Stimulated activated CD4-positive, alpha-beta T cell treated with anti-CD3 and anti-CD28 coated beads, TNF-alpha, amount 100 ng/mL, for 1 hour (primary cell): ENCODE measurements at places on chromosomes 13 and 19.

DNA sequence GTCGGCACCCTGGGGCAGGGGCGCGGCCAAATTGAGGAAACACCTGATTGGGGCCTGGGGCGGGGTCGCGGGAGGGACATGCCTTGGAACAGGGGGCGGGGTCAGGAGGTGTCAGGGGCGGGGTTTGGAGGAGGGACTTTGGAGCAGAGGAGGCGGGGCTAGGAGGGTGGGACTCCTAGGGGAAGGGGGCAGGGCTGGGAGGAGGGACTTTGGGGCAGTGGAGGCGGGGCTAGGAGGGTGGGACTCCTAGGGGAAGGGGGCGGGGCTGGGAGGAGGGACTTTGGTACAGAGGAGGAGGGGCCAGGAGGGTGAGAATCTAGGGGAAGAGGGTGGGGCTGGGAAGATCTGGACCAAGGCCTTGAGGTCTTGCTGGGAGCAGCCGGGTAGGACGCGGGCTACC, 21.9 kb downstream of the GRIN2D start:
- peak; percentile 35 for DNase-seq

- no peak for DNase-seq
Observed at GRCh38 chr19:21463449-21464105, 41.8 kb upstream of the ZNF429 start.

DNA sequence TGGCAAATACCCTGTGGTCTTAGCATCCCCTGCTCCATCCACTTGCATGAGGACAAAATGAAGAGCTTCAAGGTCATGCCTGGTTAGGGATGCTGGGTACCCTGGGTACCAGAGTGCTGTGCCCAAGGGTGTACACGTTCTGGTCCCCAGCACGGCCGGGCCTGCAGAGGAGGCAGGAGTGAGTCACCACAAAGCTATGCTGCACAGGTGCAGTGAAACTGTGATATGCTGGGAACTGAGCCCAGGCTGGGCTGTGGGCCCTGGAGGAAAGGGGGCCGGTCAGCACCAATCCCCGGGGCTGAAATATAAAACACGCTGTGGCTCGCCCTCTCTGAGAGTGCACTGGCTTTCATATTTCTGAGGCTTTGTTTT, 95.1 kb downstream of the TSHZ3 start:
- no peak for DNase-seq

DNA sequence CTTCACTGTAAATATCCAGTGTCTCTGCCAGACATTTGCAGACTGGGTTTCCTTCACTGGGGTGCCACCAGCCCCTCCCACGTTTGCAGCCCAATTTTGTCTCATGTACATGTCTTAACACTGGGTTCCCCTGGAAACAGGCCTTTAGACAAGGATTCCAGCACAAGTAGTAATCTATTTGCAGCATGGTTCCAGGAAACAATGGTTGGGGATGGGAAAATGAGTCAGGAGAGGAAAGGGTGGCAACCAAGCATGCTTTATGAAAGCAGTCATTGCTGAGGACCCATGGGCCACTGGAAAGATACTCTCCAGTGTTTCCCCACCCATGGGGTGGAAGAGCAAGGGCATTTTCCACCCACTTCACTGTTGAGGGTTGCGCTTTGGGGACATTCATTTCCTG, 53.6 kb upstream of the FARP1 start:
- DNase-seq = no peak

DNA sequence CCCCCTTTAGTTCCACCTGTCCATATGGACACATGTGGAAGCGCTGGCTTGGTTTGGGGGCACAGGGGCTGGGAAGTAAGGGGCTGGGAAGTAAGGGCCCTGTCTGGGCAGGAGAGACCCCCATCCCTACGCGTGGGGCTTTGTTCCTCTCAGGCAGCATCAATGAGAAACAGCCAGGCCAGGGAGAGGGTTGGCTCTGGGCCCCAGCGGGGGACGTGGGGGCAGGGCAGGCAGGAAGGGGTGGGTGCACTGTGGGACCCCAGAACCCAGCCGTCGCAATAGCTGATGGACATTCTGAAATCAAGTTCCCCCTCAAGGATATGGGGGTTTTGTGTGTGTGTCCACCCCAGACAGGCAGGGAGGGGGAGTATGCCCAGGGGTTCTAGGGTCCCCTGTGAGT, 1.2 kb downstream of the NCAN start:
- DNase-seq = no peak

DNA sequence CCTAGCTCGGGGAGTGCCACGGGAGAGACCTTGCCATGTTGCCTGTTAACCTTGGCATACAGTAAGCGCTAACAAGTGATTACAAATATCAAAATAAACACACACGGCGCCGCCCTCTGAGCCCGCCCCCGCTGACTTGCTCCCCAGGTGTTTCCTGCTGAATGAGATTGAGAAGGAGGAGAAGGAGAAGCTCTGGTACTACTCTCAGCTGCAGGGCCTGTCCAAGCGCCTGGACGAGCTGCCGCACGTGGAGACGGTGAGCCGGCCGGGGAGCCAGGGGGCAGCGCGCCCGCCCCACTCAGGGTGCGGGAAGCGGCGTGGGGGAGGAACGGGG, 5.0 kb downstream of the APC2 start:
- DNase-seq = no peak

- DNase-seq = no peak
Observed at GRCh38 chr13:113915012-113915763, 51.3 kb upstream of the GAS6 start.

GRCh38 chr13:75326173-75327134, 155.5 kb downstream of the TBC1D4 start:
- DNase-seq = no peak

GRCh38 chr13:97298816-97299215, 76.7 kb downstream of the MBNL2 start:
- no peak for DNase-seq

DNA sequence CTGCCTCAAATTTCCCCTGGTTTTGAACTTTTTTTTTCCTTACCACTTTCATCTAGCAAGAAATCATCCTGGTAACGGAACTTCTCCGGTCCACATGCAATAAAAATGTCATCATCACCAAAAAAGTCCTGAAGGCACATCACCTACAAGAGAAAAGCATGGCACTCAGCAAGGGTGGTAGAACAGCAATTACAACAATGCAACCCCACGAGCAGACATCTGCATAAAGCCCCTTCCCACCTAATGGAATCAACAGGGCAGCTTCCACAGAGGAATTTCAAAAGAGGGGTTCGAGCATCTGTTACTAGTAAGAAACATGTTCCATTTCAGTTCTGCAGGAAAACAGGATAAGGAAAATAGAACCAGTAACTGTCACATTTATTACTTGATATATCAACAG, 183.9 kb downstream of the DCLK1 start:
- DNase-seq = no peak

- no peak for DNase-seq
Observed at GRCh38 chr13:20499986-20500385, 25.7 kb downstream of the CRYL1 start.

DNA sequence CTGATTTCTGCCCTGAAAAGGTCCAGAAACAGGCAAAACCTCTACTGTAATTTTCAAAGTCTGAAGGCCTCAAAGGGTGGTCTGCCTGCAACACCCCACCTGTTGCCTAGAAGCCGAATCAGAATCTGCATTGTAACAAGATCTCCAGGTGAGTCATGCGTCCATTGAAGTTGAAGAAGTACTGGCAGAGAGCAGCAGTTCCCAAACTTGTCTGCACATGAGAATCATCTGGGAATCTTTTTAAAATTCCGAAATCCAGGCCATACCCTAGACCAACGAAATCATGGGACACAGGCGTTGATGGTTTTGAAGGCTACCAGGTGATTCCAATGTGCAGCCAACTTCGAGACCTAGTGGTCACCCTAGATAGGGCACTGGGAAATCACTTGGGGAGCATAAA, 16.0 kb upstream of the CLN5 start:
- DNase-seq = no peak

DNA sequence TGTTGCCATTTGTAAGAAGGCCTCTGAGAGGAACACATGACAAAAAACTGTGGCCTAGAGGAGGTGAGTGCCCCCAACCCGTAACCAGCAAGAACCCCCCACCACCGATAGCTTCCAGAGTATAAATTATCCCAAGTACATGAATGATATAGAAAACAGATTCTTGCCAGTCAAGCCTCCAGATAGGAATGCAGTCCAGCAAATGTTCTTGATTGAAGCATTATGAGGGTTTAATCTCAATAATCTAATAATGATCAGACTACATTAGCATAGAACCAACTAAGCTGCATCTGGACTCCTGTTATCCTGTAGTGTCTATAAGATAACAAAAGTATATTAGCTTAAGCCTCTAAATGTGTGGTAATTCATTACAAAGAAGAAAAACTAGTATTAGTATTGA, 908.9 kb upstream of the ATXN8OS start:
- DNase-seq = no peak

- no peak for DNase-seq
Observed at GRCh38 chr13:43981512-43982301, 102.0 kb downstream of the LACC1 start.

DNA sequence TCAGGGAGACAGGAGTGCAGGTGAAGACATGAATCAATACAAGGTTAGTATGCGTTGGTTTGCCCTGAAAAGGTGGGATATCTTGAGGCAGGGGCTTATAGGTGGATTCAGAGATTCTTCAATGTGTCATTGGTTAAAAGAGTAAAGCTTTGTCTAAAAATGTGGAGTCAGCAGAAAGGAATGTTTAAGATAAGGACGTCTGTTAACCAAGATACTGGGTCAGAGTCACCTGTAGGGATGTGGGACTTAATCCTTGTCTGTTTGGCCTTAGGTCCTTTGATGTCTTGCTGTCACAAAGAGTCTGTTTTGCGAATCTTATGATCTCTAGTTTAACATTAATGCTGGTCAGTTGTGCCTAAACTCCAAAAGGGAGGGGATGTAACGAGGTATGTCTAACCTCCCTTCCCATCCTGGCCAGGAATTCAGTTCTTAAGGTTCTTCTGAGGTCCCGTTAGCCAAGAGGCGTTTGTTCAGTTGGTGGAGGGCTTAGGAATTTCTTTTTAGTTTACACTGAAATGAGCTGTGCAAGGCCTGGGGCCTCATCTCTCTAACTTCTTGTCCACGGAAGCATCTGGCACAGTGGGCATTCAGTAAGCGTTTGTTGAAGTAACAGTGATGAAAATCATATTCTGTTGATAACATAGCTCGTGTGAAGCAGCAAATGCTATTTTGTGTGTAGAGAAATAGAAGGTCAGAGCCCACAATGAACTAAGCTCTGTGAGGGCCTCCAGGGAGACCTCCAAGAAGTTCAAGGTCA, 96.2 kb upstream of the RNF113B start:
- DNase-seq = no peak

- no peak for DNase-seq
Observed at GRCh38 chr13:40813667-40814454, 24.4 kb downstream of the SLC25A15 start.

GRCh38 chr19:58380662-58381459, at the start of gene ZNF837:
TSS of gene ZNF837 (minus strand) at chr19:58381030. CDS start at chr19:58369332, 11,698 bp downstream.
- DNase-seq = peak; percentile 95

DNA sequence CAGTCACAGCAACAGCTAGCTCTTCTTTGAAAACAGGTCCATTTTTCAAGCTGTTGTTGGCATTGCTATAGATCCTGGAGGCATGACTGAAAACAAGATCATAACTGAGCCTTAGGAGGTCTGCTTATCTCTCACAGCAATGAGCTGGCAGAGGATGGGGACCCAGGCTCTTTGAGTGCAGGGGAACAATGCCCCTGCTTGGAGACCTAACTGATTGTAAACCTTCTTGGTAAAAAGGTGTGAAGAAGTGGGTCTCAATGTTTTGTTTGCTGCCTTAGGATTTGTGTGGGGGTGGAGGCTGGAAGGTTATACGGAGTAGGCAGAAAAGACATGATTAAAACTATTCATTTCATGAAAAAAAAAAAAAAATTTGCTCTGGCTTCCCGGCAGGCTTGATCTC, 94.6 kb downstream of the EFNB2 start:
- no peak for DNase-seq

- no peak for DNase-seq
Observed at GRCh38 chr13:73671011-73671410, 463.2 kb downstream of the KLF12 start.

GRCh38 chr19:45071969-45072790, 4.1 kb downstream of the ZNF296 start:
- DNase-seq = no peak

DNA sequence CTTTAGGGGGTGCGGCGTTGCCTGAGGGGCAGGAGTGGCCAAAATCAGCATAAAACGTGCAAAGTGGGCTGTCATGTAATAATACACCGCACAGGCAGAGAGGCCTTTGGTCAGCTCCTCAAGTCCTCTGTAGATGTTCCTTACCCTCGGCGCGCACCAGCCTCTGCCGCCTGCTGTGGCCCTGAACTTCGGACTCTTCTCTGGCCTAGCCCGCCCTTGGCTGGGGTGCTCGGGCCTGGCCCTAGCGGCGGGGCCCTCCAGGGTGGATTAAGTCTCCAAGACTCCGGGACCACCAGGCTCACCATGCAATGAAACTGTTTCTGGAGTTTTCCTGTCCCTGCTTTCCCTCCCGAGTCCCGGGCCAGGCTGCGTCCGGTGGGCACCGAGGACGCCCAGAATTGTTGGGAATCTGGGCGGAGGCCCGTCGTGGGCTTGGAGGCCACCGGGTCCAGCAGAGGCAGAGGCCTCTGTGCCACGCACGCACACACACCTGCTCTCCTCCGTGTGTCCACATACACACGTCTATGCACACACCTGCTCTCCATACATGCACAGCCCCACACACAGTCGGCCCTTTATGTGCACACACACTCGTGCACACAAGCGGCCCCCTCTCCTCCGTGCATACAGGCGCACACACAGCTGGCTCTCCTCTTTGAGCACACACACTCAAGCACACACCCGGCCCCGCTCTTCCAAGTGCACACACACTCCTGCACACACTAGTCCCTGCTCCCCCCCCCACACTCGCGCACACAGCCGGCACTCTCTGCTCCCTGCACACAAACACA, 1.5 kb upstream of the TFDP1 start:
- no peak for DNase-seq

DNA sequence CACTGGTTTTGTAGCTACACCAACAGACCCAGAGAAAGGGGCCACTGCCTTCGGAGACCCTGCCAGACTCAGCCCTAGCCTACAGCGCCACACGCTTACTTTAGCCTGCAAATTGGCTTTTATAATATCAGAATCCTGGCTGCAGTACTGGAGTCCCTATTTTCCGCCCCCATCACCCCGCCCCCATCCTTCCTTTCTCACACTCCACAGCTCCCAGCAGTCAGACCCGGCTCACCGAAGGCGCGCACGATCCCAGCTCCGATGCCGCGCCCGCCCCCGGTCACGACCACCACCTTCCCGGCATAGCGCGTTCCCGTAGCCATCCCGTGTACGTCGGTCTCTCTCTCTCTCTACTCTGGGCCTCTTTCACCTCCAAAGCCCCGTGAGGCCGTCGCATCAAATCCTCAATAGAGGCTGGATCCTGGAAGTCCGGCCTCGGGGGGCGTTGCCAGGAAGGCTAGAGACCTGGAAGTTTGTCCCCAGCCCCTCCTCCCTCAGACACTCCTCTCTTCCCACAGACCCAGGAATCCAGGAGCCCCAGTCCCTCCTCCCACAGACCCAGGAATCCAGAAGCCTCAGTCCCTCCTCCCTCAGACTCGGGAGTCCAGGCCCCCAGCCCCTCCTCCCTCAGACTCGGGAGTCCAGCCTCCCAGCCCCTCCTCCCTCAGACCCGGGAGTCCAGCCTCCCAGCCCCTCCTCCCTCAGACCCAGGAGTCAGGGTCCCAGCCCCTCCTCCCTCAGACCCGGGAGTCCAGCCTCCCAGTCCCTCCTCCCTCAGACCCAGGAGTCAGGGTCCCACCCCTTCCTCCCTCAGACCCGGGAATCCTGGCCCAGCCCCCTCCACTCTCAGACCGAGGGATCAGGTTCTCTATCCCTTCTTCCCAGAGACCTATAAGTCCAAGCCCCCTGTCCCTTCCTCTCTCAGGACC, at the start of gene HSD17B14:
HSD17B14 (minus strand) TSS at position 403 of the 929 bp plus-strand sequence; CDS start at position 323, 80 bp downstream.
- DNase-seq = no peak
